ENCODE measurements at places on chromosomes 2 and 18.

DNA sequence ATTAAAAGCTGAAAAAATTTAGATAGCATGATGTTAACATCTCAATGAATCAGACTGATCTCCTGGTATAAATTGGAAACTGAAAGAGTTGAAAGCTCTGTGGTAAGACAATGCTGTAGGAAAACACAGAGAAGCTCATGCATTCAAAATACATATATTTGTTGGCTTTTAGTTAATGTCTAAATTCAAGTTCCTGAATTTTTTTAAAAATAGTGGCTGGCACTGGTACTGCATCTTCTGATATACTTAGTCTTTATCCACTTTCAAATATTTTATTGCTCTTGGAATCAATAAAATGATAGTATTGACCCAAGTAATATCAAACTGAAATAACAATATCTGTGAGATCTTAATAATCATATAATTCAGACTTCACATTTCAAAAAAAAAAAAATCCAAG, 151.4 kb upstream of the FIGN start:
- DNase-seq = no peak

DNA sequence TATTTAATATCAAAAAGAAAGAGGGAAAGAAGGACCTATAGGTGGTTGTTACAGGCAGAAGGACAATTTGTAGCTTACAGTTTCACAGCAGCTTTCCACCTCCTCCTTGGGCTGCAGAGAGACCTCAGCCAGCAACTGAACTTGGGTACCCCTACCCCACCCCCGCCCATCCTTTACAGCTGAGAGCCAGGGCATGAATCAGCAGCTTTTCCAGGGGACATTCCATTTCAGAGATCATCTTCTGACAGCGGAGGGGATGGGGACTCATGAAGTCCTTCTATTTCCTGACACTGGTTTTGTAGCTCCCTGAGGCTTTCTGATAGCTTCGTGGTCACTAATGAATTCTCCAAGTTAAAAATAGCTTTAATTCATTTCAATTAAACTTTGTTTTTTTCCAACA, 96.4 kb downstream of the ITGB1BP1 start:
- DNase-seq = no peak

DNA sequence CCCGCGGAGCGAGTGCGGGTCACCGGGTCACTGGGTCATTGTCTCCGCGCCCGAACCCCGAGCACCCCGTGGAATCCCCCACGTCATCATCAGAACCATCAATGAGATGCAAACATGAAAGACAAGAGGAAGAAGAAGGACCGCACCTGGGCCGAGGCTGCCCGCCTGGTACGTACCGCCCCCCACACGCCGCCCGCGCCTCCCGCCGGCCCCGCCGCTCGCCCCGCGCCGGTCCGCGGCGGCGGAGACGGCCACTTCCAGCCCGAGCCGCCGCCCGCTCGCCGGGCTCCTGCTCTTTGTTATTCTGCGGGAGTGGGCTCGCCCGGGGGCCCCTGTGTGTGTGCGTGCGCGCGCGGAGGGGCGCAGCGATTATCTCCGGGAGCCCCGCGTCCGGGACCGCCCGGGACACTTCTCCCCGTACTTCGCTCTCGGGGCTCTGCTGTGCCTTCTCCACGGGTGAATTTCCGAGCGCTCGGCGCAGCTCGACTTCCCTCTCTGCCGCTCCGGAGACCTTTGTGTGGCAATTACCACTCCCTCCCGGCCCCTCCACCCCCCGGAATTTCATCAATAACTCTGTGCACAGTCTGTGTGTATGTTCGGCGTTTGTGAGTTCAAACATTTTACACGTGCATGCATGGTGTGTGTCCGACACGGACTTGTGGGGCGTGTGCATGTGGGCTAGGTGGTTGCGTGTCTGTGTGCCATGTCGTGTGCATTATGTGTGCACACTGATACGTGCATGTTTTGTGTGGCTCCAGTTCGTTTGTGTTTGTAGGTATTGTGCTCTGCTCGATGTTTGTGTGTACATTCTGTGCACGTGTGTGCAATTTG, 714 bp downstream of the ASXL3 start:
- no peak for DNase-seq

DNA sequence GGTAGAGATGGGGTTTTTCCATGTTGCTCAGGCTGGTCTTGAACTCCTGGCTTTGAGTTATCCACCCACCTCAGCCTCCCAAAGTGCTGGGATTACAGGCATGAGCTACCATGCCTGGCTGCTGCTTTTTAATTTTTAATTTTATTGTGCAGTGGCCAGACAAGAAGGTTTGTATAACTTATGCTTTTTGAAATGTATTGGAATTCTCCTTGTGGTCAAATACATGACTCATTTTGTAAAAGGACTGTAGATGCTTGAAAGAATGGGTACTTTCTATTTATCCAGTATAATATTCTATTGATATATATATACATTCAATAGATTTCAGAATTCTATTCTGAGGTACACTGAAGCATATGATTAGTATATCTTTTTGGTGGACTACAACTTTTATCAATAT, 82.6 kb upstream of the ST3GAL5 start:
- DNase-seq = no peak

DNA sequence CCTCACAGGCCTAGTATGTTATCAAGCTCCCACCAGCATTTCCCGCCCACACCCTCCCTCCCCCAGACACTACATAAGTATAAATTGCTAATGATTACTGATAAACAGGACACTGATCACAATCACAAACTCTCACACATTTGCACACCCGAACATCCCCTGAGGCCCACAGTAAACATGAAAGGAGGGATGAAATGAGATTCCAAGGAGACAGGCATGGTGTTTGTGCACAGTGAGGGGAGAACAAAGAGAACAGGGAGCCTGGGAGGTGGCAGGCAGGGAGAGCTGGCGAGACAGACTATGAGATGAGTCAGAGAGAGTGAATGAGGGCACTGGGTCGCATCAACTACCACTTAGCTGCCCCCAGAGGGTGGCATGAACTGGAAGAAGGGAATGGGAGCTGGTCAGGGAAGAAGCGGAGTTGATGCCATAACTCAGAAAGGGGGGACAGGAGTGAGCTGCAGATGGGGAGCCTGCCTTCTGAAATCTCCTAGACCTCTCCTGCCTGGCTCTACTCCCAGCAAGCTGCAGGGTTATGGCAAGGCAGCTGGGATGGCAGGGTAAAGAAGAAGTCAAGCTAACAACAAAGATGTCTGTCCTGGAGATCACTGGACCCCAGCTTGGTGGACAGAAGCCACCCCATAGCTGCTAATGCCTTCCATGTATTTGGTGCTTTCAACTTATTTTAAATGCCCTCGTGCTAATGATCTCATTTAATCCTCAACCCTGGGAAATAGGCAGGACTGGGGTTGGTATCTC, 5.1 kb downstream of the KIF3C start:
- no peak for DNase-seq

- DNase-seq = no peak
These were observed 6.3 kb downstream of the COL6A3 start for GRCh38 chr2:237407700-237408099.

DNA sequence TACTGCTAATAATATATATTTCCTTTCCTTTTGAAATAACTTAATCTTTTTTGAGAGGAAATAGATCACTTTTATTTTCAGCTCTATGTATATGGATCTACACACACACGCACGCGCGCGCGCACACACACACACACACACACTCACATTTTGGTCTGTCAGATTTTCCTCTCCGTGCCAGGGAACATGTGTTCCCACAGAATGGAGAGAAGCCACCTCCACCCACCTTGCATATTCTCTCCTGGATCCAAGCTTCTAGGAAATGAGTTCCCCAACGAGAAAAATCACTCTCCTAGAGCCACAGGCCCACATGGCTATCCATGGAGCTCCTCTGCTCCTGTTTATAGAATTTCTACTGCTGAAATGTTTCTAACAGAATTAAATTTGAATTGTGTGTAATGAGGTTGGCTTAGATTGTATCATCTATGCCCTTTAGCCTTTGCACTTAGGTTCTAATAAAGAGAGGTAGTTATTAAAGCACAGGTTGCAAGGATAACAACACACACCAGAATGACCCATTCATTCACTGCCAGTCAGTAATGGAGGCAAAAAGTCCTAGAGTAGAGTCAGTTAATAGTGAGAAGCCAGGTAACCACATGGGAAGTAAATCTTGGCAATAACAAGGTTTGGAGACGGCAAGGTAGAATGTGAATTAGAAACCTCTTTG, 19.7 kb downstream of the IFIH1 start:
- no peak for DNase-seq

DNA sequence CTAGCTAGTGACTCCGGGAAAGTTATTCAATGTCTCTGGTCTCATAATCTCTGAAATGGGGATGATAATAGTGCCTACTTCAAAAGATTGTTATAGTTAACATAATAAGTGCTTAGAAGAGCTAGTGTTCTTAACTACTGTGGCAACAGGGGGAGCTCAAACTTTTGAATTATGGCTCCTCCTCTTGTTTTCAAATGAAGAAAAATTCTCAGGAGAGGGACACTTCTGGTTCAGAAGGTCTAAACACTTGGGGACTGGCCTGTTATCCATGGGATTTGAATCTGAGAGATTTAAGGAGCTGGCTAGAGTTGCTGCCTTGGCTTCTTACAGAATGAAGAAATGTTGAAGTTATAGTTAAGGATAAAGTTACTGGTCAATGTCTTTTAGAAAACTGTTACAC, 92.2 kb upstream of the ITGB6 start:
- no peak for DNase-seq

DNA sequence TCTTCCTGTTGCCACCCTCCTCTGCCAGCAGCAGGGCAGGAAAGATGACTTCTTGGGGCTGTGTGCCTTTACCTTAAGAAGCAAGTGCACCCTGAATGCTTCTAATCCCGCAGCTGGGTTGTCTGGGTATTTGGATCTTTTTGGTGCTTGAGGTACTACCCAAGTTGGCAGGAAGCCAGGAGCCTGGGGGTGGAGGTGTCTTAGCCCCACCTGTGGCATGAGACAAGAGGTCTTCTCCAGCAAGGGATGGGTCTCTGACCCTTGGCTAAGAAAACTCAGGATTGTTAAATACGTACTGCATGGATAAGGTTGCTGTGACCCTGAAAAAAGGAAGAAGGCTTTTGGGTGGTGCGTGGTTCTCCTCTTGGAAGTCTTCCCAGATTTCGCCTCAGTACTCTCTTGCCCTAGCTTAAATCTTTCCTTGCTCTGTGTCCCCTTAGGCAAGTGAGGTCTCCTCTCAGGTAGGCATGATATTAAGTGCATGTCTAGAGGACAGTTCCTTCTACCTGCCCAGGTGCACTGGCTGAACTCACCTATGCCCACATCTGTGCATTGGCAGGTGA, 4.3 kb downstream of the HPCAL1 start:
- no peak for DNase-seq

GRCh38 chr2:43333656-43334144, 107.3 kb upstream of the ZFP36L2 start:
- no peak for DNase-seq

- DNase-seq = no peak
These were observed 51.3 kb downstream of the RNF144A start for GRCh38 chr2:6968319-6969100.

GRCh38 chr2:45216118-45216517, 206.9 kb upstream of the SIX2 start:
- no peak for DNase-seq

- no peak for DNase-seq
These were observed 54.1 kb upstream of the MEX3C start for GRCh38 chr18:51251625-51252024.

- DNase-seq = no peak
These were observed 156.8 kb downstream of the GPD2 start for GRCh38 chr2:156592809-156593593.

DNA sequence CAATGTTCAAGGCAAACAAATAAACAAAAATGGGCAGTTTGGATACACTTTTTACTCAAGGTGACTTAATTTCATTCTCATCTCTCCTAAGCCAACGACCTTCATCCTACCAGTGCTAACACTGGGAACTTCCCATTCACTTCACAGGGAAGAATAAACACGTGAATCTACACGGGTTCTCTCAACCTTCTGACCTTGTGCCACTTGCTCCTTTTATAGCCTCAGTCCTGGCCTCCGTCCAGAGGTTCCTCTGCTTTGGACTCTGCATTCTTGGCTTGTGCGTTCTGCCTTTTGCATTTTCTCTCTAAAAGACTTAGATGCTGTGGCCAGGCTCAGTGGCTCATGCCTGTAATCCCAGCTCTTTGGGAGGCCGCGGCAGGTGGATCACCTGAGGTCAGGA, 13.8 kb downstream of the ZNF2 start:
- no peak for DNase-seq

GRCh38 chr2:173580351-173580750, 225.7 kb downstream of the CDCA7 start:
- DNase-seq = no peak

DNA sequence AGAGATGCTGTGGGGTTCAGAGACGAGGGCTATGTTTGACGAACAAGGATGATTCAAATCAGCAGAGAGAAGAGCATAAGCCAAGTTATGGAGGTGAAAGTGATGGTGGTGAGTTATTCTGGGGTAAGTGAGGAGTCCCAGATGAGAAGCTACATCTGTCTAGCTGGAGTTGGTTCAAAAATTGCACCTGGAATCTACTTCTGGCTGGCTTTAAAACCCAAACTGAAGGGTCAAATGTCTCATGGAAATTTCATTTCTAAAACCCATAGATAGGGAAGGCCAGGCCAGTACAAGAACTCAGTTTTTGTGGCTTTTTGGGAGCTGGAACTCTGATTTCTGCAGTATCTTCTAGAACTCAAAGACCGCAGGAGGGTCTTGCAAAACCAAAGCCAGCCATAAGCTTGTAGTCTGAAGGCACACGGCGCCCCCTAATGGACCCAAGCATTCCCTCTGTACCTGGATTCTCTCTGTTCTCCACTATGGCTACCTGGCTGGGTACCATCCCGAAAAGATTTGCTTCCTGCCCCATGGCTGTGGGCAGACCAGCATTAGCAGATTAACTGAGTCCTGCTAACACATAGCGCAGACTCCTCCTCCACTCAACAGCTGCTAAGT, 229.1 kb upstream of the SLC14A2 start:
- DNase-seq = no peak

DNA sequence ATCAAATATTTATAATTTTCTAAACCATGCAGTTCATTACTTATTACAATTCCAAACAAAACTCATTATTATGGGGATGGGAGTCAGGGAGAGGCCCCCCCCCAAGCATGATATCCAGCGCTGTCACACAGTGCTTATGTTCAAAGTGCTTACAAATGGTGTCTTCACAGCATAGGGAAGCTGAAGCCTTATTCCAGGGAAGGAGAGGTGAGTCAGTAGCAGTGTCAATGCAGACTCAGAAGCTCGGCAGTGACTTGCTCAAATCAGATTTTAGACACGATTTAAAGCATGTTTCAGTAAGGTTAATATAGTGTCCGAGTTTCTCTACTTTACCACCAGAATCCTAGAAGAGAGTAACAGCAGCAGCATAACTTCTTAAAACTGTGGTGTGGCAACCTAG, 24.6 kb downstream of the SLC66A3 start:
- no peak for DNase-seq

- DNase-seq = no peak
These were observed 857 bp upstream of the CROCC2 start for GRCh38 chr2:240905176-240905781.

DNA sequence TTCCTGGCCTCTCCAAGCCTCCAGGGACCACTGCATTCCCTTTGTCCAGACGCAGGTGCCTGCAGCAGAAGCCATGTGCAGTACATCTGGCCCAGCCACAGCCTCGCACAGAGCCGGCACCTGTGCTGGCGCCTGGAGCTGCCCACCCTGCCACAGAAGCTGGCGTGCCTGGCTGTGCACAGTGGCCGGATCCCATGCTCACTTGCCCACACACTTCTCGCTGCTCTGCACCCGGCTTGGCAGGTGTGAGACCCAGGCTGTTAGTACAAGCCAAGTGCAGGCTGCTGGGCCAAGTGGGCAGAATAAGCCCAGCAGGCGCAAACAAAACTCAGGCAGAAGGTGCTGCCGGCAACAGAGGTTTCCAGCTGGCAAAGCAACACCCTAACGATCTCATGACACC, 124.5 kb upstream of the CCDC150 start:
- no peak for DNase-seq

- DNase-seq = no peak
These were observed 4.6 kb downstream of the ITGA6 start for GRCh38 chr2:172431993-172432392.

All from stimulated activated CD4-positive, alpha-beta T cell treated with anti-CD3 and anti-CD28 coated beads, Interleukin-12 subunit alpha, Interleukin-12 subunit beta, amount 100 ng/mL, for 48 hours (primary cell).